ENCODE measurements at places on chromosomes 3 and 15. TPM values are rescaled to one million over a fixed set of nuclear protein-coding genes. Genes with fewer than 3 reads are reported as not detected.

DNA sequence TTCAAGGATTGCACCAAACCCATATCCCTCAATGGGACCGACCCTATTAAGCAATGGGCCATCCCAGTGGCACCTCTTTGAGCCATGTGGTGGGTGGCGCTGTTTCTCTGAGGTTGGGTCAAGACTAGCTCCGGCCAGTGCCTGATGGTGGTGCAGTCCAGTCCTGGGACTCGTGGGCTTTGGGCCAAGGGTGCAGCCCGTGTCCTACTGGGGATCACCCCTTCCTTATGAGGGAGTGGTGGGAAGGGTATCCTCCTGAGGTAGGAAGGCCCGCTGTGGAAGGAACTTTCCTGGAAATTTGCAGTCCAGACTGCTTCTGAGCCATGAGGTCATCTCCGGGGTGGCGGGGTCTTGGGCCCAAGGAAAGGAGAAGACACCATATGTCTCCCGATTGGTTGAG is 231.6 kb downstream of the SNRPN start:
- no peak for DNase-seq

DNA sequence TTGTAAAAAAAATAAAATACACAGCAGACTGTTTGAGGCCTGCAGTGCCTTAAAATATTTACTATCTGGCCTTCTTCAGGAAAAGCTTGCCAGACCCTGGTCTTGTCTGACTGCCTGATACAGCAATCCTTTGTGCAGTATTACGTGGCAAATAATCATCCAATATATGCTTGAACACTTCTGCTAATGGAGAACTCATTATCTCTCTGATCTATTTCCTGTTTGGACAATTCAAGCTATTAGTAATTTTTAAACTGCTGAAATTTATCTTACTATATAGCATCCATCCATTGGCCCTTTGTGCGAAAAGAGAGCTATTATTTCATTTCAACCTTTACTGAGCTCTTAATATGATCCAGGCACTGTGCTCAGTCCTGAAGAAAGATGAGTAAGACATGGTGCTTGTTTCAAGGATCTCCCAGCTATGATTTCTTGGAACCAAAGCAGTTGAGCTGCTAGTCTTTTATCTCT is 15.9 kb downstream of the ATG7 start:
- no peak for DNase-seq

DNA sequence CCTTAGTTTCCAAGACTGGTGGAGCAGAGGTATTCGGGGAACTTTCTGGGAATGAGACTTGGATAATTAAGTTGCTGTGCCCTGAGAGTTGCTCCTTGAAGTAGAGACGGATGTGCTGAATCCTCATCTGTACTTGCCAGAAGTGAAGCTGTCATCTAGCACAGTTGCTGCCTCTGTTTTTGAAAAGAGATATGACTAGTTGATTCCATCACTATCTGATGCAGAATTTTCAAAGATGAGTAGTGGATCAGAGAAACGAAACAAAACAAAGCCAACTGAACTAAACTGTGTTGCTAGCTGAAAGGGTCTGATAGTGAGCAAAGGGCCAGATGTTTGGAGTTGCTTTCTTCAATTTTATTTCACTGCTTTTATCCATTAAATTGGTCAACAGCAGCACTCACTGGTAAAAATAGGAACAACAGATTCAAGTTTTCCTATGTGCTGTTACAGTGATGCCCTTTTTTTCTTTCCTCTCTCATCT is 52.7 kb downstream of the MITF start:
- no peak for DNase-seq

GRCh38 chr3:197353867-197354567 is 55.6 kb upstream of the DLG1 start:
- no peak for DNase-seq

GRCh38 chr3:8884630-8885290 is 78.5 kb downstream of the RAD18 start:
- no peak for DNase-seq

DNA sequence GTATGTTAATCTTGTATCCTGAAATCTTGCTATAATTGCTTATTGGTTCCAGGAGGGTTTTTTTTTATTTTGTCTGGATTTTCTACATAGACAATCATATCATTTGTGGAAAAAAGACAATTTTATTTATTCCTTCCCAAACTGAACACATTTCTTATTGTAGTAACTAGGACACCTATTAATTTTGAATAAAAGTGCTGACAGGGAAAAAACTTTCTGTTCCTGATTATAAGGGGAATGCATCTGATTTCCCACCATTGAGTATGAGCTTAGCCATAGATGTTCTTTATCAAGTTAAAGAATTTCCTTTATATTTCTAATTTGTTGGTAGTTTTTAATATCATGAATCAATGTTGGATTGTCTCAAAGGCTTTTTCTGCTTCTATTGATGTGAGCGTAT is 460.7 kb upstream of the CNTN3 start:
- no peak for DNase-seq

DNA sequence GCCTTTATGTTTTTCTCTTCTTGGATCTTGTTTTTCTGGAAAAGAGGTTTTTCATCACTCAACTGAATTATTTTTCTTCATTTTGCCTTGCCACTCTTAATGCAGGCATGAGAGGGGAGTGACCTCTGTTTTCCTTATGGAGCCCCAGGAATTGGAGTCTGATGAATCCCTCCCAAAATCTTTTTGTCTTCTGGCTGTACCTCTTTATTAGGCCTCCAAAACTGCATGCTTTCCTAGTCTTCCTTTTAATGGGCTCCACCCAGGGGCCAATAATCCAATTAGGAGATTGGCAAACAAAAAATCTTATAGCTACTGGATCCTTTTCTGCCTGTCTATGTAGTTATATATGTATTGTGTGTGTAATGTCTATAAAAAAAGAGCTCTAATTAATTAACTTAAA is 192.4 kb upstream of the PEX5L start:
- DNase-seq: no peak

DNA sequence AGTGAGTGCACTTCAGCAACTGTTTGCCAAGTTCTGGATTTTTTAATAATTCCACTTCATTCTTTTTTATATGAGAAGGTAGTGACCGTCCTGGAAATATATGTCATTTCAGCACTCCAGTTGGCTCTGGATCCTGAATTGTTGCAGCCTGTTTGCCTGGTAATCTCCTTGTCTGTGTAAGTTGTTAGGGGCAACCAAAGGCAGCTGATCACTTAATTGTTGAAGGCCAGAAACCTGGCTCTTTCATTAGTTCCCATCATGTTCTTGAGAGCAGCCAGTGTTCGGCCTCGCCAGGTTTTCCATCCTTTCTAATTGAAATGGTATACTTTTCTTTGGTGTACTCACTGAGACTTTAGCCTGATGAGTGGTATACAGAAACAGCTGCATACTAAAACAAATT is 168.6 kb downstream of the SOX2 start:
- DNase-seq: no peak

DNA sequence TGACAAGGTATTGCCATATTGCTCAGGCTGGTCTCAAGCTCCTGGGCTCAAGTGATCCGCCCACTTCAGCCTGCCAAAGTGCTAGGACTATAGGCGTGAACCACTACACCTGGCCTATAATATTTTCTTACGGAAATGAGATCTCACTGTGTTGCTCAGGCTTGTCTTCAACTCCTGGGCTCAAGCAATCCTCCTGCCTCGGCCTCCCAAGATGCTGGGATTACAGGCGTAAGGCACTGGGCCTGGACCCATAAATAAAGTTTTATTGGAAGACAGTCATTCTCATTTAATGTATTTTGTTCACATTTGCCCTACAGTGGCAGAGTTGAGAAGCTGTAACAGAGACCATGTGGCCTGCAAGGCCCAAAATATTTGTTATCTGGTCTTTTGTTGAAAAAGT is 142.1 kb downstream of the RBPMS2 start:
- DNase-seq: no peak

DNA sequence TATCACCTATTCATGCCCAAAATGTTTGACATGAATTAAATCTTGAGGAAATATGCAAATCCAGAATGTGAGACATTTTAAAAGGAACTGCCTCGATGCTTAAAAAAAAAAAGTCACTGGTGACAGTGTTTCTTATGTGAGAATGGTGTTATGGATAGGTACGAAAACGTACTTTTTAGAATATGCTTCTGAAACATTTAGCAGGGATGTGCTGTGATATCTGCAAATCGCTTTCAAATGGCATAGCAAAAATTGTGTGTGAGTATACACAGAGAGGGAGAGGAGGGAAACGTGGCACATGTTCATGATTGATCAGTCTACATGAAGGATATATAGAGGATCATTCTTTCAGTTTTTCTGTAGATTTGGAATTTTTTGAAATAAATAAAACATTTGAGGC is 16.0 kb downstream of the CCNB2 start:
- DNase-seq: no peak

DNA sequence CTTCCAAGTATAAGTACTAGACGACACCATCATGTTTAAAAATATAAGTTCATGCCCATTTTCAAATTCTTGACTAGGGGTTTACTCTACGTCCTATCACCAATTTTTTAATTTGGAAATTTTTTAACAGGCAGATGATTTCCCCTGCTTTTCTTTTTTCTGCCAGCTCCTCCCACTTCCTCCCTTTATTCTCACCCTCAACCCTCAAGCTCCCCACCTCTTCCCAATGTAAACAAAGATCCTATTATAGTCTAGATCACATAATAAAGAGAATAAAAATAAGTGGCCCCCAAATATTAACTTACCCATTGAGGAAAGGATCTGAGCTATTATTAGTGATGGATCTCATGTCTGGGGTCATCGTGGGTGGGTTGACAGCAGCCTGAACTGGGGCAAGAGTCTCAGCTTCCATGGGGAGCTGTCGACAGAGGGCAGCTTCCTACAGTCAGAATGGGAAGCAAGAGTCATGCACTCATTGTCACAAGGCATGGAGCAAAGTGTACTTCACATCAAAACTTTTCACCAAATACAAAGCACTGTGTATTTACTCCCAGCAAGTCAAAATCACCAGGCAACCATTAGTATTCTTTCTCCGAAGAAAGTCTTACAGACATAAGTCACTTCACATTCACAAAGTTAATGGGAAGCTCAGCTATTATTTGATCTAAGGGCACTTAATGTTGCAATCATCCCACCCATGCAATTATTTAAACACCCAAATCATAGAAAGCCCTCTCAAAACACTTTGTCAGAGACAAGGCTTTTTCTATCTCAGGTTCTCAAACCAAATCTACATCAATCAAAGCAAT is 53.2 kb downstream of the TM4SF4 start:
- DNase-seq: no peak

Gene EXOG
- total RNA-seq: 38.6 TPM
